ENCODE measurements at places on chromosomes 6 and 20.

- no peak for DNase-seq
Measured at GRCh38 chr6:24154121-24154520, 28.1 kb downstream of the NRSN1 start.

DNA sequence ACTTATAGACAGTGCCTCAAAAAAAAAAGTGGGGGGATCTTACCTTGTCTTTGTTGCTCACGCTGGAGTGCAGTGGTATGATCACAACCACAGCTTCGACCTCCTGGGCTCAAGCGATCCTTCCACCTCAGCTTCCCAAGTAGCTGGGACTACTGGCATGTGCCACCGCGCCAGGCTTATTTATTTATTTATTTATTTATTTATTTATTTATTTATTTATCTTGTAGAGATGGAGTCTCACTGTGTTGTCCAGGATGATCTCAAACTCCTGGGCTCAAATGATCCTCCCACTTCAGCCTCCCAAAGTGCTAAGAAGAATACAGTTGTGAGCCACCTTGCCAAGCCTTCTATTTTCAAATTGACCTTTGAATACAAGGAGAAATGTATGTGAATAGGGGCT lies 553.0 kb upstream of the BTBD3 start:
- DNase-seq: no peak

GRCh38 chr6:34149831-34150400 lies 4.0 kb upstream of the GRM4 start:
- DNase-seq: no peak

GRCh38 chr20:19885939-19886660 lies 128.0 kb downstream of the RIN2 start:
- no peak for DNase-seq

DNA sequence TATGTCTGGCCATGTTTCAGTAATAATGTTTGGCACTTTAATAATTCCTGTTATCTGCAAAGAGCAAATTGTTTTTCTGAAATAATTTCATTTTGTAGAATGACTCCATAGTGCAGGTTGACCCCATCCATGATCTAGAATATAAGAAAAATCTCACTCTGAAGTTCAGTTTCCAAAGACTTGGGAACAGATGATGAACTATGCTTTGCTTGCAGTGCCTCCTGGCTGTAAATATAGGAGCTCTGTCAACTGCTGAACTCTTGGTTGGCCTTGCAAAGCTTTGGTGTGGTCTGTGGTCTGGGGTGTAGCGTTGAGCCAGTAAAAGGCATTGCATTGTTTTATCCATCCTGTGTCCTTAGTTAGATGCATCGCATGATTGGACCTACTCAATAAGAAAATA lies 104.0 kb downstream of the PLCB4 start:
- DNase-seq: no peak

GRCh38 chr6:122563364-122564052 lies 46.7 kb upstream of the PKIB start:
- DNase-seq: no peak

GRCh38 chr20:40941133-40941610 lies 87.5 kb upstream of the TOP1 start:
- no peak for DNase-seq

DNA sequence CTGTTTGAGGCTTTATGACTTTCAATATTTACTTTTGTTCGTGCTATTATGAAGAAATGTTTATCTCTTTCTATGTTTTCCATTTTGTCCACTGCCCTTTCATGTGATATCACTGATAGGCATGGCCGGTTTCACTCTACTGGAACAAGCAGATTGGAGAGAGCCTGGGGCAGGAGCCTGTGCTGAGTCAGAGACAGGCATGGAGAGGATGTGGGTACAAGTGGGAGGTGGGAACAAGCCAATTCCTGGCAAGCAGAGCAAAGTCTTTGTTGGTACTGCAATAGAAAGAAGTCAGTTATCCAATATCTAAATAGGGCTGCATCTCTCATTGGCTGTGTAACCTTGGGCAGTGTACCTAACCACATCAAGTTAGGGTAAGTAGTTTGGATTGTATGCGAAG lies 545.6 kb upstream of the MAP3K7 start:
- no peak for DNase-seq

- DNase-seq: no peak
Measured at GRCh38 chr20:43752561-43753301, 25.9 kb upstream of the GTSF1L start.

DNA sequence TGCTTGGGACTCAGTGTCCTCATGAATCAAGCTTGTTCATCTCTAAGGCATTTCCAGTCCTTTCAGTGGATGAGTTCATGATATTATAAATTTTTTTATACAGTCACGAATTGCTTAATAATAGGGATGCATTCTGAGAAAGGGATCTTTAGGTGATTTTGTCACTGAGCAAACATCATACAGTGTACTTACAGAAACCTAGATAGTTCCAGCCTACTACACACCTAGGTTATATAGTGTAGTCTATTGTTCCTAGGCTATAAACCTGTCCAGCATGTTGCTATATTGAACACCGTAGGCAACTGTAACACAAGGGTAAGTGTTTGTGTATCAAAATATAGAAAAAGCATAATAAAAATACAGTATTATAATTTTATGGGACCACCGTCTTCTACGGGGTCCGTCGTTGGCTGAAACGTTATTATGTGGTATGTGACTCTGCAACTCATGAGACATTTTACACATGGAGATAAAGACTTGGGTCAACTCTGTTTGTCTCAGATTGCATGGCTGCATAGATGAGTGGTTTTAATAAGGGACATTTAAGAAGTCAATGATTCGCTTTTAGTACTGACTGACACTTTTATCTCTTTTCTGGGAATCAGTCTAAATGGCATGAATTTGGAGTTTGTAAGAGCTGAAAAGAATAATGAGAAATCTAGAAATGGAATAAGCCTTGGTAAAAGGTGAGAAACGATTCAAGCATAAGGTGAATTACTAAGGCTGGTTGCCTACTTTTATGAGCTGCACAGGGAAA lies 33.2 kb downstream of the CLIC5 start:
- no peak for DNase-seq

DNA sequence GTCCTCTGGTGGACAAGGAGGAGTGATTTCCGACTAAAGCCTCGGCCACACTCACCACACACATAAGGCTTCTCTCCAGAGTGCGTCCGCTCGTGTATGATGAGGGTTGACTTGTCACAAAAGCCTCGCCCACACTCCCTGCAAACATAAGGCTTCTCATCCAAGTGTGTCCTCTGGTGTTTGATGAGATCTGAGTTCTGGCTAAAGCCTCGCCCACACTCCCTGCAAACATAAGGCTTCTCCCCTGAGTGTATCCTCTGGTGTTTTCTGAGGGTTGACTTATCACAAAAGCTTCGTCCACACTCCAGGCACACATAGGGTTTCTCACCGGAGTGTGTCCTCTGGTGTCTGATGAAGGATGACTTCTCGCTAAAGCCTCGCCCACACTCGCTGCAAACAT lies 12.9 kb upstream of the SNRPB start:
- DNase-seq: no peak

GRCh38 chr6:4864519-4864918 lies 88.3 kb downstream of the CDYL start:
- DNase-seq: no peak

Data from right kidney (tissue), 9 donors.